Esophagus squamous epithelium (tissue), 5 donors: ENCODE measurements at places on chromosomes 13 and 19. TPM values are rescaled to one million over a fixed set of nuclear protein-coding genes. Genes with fewer than 3 reads are reported as not detected.

DNA sequence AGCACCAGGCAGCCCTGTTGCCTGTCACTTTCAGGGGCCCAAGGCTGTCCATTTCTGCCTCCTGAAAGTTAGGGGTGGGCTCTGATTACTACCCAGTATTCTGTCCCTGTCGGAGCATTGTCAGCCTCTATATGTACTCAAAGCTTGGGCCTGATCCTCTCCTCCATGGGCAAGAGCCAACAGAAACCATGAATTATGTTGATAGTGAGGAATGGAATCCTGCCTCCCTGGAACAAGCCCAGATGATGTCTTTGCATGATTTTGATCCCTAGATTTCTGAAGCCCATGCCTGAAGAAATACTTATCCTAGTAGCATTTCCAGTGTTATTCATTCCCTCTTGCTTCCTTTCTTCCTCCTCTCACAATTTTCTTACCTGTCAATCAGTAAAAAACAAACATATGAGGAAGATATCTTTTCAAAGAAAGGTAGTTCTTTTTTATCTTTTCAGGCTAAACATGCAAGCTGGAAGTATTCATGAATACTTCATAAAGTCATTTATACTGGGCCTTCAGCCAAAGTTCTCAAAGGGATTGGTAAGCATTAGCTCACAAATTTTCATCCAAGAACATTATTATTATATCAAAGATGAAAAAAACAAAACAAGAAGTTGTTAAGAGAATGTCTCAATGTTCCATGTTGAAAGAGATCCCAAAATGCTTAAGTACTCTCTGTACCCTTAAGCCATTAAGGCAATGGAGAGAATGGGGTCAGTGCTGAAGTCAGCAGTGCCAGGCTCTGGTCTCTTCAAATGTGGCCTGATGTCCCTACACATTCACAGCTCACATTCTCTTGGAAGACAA is 171.7 kb downstream of the NHLRC3 start:
- no peak for DNase-seq
- H3K27me3 ChIP-seq, result no peaks in the 10 kb centered on the region
- H3K4me1 ChIP-seq, result peaks cover 13% of the 10 kb centered on the region

DNA sequence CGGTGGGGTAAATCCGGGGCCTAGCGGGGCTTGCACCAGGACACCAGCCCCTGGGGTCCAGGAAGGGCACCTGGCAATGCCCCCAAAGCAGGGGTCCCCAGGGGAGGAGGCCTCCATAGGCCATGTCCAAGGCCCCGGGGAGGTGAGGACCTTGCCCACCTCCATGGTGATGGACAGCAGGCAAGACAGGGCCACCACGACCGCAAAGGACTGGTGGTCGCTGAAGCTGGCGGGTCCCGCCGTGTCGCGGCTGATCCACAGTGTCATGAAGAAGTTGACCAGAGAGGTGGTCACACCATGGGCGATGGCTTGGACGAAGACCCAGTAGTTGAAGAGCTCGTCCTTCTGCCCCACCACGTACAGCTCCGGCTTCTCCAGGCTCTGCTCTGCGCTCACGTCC is 26.8 kb downstream of the ATP8B3 start:
- H3K27me3 ChIP-seq, result no peaks in the 10 kb centered on the region
- no peaks in the 10 kb centered on the region for H3K36me3 ChIP-seq
- H3K4me1 ChIP-seq, result peaks cover 15% of the 10 kb centered on the region
- no peak overlapping the region for H3K27ac ChIP-seq
- no peak for DNase-seq

IL11 gene
- total RNA-seq, result not detected

GJB2 gene
- total RNA-seq, result 1,256 TPM

GRCh38 chr19:7478173-7478842 is 10.5 kb downstream of the PEX11G start:
- H3K36me3 ChIP-seq, result no peaks in the 10 kb centered on the region
- DNase-seq, result no peak
- H3K4me3 ChIP-seq, result no peak overlapping the region
- peaks cover 6% of the 10 kb centered on the region for H3K4me1 ChIP-seq
- H3K27me3 ChIP-seq, result no peaks in the 10 kb centered on the region
- H3K27ac ChIP-seq, result no peak overlapping the region

LRRC63 gene
- not detected for total RNA-seq

DNA sequence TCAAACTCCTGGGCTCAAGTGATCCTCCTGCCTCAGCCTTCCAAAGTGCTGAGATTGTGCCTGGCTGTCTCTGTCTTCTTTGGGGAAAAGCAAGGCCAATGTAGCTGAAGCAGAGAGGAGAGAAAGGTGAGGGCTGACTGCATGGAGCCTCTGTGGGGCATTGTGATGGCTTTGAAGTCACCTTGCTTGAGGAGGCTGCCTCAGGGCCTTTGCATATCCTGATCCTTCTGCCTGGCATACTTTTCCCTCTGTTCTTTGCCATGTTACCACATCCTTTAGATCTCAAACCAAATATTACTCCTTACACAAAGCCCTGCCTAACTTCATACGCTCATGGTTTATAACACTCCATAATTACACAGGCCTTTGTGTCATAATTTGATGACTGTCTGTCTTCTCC is 9.4 kb upstream of the PPP5C start:
- no peaks in the 10 kb centered on the region for H3K4me1 ChIP-seq
- no peak overlapping the region for H3K27ac ChIP-seq
- H3K4me3 ChIP-seq, result no peak overlapping the region
